Activated CD8-positive, alpha-beta memory T cell treated with anti-CD3 and anti-CD28 coated beads for 24 hours (primary cell): ENCODE measurements at places on chromosomes 12 and 14.

- no peak for DNase-seq
Measured at GRCh38 chr14:102182190-102182589, 42.5 kb downstream of the WDR20 start.

DNA sequence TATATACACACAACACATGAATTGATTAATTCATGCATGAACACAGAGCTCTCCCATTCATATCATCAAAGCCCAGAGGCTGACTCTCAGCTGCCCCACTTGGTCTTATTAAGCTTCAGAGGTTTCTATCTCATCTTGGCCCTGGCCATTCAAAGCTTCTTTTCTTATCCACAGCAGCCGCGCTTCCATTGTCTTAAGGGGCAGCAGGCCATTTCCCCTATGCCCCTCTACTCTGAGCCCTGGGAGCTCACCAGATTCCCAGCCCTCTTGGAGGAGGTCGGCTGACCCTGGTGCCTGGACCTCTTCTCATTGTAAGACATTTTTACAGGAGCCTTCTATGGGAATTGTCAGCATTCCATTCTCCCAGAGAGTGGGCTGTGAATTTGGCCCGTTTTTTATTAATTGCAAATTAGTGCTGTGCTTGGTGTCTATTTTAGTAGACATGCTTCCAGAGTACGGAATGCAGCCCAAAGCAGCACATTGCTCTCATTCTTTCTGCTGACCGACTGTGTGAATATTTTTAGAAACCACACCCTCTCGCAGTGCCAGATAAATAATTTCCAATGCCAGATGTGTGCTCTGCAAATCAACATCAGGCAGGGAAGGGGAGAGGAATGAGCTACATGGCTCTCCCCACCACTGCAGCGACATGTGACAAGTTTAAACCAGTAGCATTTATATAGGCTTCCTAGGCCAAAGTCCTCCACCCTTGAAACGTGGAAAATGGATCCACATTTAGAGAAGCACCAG is 58.5 kb downstream of the NUAK1 start:
- DNase-seq: no peak

DNA sequence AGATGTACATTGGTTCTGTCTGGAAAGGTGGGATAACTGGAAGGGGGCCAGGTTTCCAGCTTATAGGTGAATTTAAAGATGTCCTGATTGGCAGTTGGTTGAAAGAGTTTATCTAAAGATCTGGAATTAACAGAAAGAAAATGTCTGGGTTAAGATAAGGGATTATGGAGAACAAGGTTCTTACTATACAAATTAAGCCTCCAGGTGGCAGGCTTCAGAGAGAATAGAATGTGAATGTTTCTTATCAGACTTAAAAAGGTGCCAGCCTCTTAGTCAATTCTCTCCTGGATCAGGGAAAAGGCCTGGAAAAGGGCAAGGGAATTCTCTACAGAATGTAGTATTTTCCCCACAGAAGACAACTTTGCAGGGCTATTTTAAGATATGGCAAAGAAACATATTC is 53.1 kb downstream of the CNTN1 start:
- no peak for DNase-seq

- peak; percentile 61 for DNase-seq
Measured at GRCh38 chr12:4909734-4910501, at the start of gene KCNA1. TSS of gene KCNA1 (plus strand) at chr12:4909905. CDS start at chr12:4911379, 1,474 bp downstream.

DNA sequence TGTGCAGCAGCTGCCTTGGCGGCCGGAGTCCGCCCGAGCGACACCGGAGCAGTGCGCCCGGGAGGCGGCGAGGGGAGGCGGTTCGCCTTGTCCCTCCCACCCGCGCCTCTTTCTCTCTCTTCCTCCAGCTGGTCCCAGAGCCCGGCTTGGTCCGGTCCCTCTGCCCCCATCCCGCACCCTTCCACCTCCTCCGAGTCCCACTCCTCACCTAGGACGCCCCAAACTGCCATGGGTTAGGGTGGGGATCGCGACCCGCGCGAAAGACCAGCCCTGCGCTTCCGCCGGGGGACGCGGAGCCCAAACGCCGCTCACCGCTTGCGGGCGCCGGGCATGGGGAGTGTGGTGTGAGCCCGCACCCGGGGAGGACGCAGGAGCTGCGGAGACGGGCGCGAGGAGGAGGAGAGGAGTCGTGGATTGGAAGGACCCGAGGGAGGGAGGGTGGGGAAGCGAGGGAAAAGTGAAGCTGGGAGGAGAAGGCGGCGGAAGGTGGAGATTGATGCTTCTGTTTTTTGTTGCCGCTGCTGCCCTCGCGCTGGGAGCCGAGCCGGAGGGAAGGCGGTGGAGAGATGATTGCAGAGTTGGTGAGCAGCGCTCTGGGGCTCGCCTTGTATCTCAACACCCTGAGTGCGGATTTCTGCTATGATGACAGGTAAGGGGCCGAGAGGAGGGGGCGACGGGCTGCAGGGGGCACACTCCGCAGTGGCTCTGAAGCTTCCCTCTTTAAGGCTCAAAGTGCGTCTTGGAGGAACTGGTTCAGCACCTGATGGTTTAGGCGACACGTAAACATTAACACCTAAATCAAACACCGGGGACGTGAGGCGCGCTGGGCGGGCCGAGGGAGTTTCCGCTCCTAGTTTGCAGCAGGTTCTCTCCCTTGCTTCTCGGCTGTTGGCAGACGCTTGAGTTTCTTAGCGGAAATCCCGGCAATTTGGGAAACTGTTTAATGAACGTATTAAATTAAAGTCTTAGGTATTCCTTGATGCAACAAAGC is 610 bp downstream of the TMTC2 start:
- peak; percentile 79 for DNase-seq

- no peak for DNase-seq
Measured at GRCh38 chr12:129551441-129551840, 352.4 kb downstream of the TMEM132D start.

DNA sequence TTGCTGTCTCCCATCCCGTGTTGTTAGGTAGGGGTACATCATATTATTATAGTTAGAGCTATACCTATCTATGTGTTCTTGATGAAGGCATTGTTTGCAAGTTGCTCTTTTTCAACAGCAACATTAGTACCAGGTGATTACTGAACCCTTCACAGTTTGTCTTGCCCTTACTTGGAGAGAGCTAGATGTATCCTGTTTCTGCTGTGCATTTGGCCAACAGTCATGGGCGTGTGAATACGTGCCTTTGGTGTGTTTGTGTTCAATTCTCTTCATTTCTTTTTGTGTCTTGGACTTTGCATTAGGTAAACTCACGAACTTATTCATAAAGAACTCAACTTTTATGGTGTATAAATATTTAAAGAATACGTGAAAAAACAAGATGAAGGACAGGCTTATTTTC is 14.3 kb downstream of the ARF6 start:
- peak; percentile 37 for DNase-seq

DNA sequence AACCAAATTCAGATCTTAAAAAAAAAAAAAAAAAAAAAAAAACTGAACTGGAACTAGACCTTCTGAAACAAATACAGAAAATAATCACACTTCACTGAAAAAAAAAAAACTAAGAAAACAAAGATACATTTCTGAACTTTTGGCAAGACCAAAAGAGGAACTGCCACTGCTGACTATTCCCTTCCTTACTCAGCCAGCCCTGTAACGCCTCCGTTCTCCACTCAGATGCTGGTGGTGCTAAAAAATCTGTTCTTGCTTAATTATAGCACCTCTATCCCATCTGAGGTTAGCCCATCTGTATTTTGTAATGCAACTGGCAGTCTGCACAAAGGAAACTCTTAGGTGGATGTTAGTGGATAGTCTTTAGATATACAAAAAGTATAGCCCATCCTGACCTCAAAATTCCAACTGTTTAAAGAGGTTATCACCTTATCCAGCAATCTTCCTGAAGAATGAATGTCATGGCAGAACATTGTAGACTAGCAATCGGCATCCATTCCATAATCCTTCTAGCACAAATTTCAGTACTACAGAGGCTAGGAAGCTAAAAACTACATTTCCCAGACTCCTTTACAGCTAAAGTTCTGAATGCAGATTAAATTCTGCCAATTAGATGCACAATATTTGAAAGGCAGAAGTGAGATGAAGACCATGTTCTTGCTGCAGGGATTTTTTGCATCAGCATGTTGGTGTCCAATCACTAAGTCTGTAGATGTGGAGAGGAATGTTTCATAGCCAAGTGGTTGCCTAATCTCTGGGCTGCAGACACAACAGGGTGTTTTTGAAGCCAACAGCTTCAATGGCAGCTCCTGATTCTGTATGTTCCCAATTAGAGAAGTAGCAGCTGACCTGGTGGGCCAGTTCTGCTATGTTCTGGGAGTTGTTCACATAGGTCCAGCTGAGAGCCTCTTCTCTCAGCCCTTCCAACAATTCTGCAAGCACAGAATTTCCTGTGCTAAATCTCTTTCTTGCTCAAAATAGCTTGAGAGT is 5.7 kb downstream of the MAP3K9 start:
- DNase-seq: no peak

GRCh38 chr12:71954083-71954778 is 15.6 kb downstream of the TPH2 start:
- DNase-seq: no peak

GRCh38 chr12:43123461-43123860 is 428.5 kb downstream of the ADAMTS20 start:
- no peak for DNase-seq

DNA sequence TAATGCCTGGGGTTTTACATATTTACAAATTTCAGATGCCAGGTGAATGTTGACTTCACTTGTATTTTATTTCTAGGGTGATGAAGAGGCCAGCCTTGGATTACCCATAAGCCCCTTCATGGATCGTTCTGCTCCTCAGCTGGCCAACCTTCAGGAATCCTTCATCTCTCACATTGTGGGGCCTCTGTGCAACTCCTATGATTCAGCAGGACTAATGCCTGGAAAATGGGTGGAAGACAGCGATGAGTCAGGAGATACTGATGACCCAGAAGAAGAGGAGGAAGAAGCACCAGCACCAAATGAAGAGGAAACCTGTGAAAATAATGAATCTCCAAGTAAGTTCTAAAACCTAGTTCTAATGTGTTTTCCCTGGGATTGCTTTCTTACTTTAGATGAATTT is 41.3 kb upstream of the SLCO1C1 start:
- no peak for DNase-seq

GRCh38 chr14:56137453-56137807 is 19.2 kb downstream of the PELI2 start:
- no peak for DNase-seq

DNA sequence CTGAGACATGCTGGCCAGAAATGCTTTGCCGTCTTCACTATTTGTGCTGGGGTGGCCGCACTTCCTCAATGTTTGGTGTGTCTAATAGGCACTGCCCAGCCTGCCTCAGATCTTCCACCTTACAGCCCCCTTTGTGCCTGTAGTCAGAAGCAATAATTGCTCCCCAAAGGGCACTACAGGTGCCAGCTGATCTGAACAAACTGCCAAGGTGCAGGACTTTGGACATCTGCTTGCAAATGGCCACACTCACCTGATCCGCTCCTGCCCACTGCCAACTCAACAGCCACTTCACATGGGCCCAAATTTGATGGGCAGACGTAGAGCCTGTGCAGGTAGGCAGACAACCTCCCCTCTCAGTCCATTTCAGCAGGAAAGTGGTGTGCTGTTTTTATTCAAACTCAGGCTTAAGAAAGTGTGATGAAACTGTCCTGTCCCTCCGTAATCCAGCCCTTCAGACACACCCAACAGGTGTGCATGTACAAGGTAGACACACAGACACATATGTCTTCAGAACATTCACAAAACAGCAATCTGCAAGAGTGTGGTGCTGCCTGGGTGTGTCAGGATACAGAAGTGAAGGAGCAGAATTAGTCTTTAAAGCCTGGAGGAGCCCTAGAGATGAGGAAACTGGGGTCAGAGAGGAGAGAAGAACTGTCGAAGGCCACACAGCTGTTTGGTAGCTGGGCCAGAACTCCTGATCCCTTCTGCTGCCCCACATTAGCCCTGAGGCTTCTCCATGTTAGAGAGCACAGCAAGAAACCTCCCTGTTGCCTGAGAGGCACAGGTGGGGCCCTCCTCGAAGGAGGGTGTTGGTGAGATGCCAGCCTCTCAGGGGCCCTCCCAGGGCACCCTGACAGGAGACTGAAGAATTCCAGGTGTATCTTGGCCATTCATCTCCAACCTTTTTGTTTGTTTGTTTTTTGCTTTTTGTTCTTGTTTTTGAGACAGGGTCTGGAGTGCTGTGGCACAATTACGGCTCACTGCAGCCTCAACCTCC is 4.4 kb upstream of the KRT75 start:
- DNase-seq: no peak

GRCh38 chr14:77918448-77918847 is 118.5 kb downstream of the ADCK1 start:
- DNase-seq: no peak

DNA sequence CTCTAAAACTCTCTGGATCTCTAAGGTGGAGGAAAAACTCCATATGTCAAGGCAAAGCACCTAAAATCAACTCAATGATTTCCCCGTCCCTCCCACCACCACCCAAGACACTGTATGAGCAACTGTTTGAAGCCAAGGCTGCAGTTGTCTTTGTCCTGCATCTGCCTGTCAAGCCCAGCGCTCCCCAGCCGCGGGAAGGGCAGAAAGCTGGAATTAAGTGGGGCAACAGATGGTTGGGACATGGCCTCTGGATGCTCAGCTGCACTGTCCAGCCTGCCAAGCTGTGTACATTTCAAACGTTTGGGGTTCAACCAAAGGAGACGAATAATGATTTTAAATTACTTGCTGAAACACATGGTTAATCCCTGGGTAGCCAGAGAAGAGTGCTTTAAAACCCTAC is 42.2 kb upstream of the PTGR2 start:
- no peak for DNase-seq

GRCh38 chr12:20132818-20133217 is 235.5 kb upstream of the PDE3A start:
- DNase-seq: no peak

DNA sequence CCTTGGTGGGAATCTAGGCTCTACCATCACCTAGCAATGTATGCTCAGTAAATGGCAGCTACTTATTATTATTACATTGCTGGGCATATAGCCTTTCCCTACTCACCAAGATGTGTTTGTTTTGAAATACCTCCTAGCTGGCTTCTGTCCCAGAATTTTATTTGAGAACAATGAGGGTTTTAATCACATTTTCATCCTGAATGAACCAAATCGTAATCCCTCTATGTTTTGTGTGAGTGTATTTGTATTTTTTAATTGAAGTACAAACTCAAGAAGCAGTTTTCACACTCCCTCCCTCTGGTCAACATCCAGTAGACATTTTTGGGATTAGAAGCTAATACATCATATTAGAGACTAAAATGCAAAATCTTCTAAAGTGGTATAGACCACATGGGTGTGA is 7.6 kb downstream of the SLC7A8 start:
- DNase-seq: no peak

GRCh38 chr14:24136684-24137528 is 912 bp downstream of the PSME1 start:
- DNase-seq: no peak

GRCh38 chr14:22047115-22047514 is 373.5 kb upstream of the OR4E1 start:
- no peak for DNase-seq

DNA sequence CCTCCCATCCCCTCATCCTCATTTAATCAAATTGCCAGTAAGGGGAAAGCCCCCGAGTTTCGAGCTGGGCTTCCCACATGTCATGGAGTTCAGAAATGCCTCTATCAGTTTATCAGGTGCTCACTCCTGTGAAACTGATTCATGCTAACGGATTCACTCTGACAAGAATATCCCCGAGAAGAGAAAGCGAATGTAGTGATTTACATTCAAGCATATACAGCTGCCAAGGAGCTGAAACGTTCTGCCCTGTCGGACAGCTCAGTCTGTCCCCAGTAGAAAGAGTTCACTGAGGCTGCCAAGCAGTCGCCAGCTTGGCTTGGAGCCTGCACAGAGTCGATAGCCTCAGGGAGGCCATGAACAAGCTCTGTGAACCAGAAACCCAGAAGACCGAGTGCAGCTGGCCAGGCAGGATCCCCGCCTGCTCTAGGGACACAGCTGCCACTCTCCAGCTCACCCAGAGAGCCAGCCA is 88.4 kb downstream of the TMCC3 start:
- DNase-seq: no peak
